ENCODE measurements at places on chromosomes 6 and 20.

- no peak for DNase-seq
Observed at GRCh38 chr20:44990425-44990824, 24.1 kb downstream of the STK4 start.

DNA sequence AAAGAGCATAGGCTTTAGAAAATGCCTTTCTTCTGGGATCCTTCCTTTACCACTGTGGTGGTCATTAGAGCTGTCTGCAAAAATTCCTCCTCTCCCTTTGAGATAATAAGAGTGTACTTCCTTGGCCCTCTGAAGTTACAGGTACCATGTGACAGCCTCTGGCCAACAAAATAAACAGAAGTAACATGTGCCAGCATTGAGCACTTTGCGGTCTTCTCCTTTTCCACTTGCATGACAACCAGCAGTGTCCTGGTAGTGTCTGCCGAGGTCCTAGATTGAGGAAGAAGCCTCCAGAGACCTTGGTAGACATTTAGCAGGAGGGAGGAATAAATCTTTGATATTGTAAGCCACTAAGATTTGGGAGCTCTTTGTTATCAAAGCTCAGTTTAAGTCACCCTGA lies 87.5 kb upstream of the ARID1B start:
- DNase-seq: no peak

GRCh38 chr6:50973464-50973863 lies 154.8 kb downstream of the TFAP2B start:
- no peak for DNase-seq

GRCh38 chr20:48737434-48738093 lies 90.2 kb downstream of the PREX1 start:
- no peak for DNase-seq

DNA sequence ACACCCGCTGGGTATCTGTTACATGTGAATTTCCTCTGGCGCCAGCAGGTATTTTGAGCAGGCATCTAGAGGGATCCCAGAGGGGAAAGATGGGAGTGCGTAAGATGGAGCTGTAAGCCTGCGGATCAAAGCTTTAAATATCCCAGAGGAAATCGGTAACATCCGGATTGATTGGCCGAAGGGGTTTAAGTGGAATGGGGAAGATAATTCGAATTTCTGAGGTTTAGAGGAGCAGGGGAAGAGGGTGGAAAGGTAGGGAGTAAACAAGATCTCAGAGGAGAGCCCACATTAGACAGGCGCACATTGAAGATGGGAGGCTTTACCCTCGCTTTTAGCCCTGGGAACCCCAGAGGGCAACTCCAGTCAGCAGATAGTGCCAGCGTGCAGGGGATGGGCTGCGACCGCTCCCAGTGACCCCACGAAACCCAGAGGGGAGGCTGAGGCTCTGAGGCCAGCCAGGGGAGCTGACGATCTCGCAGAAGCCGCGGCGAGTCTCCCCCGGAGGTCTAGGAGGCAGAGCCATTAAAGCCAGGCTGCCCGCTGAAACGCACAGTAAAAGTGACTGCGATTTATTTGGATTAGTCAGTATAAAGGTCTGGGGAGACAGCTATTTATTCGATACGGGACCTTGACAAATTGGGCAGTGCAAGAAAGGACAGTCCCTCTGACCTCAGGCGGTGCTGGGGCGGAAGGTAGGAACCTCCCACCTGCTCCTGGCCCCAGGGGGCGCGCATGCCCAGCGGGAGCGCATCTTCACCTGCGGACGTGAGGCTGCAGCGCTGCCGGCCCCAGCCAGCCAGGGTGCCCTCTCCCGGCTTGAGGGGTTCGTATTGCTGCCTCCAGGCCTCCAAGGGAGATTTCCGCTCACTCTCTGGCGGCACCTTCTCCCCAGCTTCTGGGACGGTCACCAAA lies 34.3 kb upstream of the TCF21 start:
- no peak for DNase-seq

- no peak for DNase-seq
Observed at GRCh38 chr20:17357238-17357637, 130.4 kb downstream of the PCSK2 start.

DNA sequence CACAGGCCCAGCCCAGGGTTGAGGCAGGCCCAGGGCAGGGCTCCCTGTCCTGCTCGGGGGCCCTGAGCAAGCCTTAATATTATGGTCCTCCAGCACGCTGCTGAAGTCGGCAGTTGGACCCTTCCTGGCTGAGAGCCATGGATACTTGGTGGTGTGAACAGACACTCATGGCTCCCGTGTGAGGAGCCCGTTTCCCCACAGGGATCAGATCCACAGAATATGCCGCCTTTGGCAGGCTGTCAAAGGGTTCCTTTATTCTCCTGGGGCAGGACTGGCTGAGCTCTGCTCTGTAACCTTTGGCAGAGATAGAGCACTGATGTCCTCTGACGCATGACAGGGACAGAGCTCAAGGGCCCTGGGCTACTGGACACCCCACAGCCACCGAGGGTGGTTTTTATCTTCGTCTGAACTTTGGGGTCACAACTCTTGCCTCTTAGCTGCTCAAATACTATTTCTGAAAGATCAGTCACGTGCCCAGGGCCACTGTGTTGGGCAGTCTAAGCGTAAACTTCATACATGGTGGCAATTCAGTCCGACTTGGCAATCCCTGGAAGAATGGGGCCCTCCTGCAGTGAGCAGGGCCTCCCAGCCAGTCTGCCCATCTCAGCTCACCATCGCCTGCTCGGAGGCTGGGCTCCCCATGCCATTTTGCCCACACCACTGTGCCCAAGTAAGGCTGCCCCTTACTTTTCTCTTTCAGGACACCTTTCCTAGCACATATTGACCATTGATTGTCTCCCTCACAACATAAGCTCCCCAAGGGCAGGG lies 49.1 kb downstream of the TTI1 start:
- no peak for DNase-seq

DNA sequence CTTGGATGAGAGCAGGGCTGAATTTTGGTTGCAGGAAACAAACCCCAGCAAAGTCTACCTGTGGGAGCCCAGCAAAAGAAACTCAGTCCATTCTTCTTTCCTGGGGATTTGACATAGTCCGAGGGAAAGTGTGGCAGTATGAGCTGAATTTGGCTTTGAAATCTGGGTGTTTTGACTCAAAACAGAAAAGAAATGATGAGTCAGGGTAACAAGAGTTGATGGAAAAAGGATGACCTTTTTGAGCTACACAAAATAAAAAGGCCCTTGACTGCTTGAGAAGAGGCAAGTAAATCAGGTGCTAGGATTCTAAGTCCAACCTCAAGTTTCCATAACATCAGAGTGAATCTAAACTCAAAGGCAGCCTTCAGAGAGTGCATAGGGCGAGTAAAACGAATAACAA lies 163.3 kb upstream of the BMP2 start:
- DNase-seq: no peak

DNA sequence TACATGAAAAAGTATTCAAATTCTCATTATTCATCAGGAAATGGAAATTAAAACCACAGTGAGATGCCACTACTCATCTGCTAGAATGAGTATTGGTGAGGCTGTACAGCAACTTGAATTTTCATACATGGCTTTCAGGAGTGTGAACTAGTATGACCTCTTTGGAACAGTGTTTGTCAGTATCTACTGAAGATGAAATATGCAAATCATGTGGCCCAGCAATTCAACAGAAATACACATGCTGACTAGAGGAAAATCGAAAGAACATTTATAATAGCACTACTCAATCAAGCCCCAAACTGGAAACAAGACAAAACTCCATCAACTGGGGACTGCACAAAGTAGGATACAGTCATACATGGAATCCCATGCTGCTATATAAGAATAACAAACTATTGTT lies 102.2 kb downstream of the DCDC2 start:
- no peak for DNase-seq

DNA sequence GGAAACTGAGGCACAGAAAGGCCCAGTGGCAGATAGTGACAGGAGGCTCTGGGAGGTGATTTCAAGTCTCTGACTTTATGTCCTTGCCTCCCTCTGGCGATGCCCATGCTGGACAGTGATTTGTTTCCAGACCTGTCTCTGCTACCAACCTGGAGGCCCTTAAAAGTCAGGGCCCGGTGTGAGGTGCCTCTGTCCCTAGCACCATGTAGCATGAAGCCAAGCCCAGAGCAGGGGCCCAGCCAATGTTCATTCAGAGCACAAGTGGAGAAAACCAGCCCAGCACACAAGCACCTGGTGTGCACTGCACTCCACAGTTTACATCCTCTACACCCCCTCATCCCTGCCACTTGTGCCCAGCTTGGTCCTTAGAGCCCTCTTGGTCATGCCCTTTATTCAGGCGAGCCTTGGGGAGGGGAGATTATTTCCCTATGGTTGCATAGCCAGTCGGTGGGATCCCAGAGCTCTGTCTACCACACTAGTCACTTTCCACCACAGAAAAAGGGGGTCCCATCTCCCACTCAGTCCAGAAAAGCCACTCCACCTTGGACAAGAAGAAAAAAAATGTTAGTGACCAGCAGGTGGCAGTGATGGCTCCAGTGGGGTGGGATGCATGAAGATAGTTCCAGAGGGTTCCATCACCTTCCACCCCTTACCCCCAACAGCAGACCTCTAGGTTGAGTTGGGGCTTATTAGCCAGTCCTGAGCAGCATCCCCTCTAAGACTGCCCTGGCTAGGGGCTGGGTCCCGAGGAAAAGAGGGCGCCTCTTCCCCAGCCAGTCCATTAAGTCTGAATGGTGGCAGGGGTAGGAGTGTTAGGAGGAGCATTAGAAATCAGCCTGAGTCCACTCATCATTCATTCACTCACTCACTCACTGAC lies 30.9 kb downstream of the KIAA1755 start:
- no peak for DNase-seq

GRCh38 chr6:33124525-33124901 lies 48.7 kb downstream of the HLA-DPB1 start:
- no peak for DNase-seq

DNA sequence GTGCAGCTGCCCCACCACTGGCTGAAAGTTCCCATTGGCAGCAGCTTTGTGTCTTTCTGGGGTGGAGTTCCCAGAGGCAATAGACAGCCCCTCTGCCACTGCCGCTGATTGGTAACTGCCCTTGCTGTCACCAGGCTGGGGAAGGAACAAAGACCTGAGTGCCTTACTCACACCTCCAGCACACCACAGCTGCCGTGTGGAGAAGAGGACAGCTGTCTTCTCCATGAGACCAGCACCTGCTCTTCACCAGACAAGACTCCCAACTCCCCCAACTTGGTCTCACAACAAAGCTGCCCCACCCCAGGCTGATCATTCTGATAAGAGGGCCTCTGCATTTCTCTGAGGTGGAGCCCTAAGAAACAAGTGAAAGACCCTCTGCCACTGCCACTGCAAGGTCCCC lies 39.7 kb upstream of the PTCHD4 start:
- no peak for DNase-seq

GRCh38 chr6:50815436-50816114 lies 3.1 kb upstream of the TFAP2B start:
- no peak for DNase-seq

- DNase-seq: no peak
Observed at GRCh38 chr6:119196715-119197114, 118.3 kb upstream of the FAM184A start.

- DNase-seq: no peak
Observed at GRCh38 chr6:45478240-45478639, 100.5 kb upstream of the SUPT3H start.

DNA sequence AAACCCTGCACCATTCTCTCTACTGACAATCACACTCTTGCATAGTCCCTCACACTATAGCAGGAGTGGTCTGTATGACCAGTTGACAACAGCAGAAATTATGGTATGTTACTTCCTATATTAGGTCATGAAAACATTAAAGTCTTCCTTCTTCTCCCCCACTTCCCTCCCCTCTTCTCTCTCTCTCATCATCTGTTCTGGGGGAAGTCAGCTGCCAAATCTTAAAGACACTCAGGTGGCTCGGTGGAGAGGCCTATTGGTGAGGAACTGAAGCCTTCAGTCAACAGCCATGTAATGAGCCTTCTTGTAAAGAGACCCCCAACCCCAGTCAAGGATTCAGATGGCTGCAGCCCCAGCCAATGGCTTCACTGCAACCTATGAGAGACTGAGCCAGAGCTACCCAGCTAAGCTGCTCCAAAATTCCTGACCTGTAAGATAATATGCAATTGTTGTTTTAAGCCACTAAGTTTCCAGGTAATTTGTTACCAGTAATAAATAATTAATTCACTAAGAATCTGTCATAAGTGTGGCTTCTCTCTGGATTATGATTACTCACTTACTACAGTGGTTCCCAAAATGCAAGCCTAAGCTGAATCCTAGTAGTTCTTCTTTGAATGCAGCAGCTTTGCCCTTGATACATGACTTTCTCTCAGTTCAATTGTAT lies 11.2 kb upstream of the TSBP1 start:
- no peak for DNase-seq

DNA sequence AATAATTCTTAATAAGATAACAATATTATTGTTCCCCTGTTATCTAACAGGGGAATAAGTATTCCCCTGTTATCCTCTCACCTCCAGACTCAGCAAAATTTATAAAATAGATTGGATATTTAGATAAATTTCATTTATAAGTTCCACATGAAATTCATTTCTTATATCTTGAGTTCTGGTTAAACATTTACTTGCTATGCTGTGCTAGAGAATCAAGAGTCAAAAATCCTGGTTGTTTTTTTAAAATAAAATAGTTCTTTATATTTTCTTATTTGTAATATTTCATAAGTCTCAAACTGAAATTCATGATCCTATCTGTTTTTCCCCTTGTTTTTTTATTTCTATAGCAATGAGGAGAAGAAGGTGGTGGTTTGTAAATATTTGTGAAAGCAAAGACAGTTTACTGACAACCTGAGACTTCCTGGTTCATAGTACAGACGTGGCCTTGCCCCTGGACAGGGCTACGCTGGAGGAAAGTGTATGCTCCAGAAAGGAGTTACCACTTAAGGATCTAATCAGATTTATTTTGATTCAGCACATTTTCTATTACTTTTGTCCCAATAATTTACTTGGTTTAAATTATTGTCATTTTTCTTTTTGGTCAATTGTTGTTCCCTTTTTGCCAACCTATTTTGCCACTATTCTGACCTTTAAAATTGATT lies 37.8 kb upstream of the MARCKS start:
- DNase-seq: no peak

DNA sequence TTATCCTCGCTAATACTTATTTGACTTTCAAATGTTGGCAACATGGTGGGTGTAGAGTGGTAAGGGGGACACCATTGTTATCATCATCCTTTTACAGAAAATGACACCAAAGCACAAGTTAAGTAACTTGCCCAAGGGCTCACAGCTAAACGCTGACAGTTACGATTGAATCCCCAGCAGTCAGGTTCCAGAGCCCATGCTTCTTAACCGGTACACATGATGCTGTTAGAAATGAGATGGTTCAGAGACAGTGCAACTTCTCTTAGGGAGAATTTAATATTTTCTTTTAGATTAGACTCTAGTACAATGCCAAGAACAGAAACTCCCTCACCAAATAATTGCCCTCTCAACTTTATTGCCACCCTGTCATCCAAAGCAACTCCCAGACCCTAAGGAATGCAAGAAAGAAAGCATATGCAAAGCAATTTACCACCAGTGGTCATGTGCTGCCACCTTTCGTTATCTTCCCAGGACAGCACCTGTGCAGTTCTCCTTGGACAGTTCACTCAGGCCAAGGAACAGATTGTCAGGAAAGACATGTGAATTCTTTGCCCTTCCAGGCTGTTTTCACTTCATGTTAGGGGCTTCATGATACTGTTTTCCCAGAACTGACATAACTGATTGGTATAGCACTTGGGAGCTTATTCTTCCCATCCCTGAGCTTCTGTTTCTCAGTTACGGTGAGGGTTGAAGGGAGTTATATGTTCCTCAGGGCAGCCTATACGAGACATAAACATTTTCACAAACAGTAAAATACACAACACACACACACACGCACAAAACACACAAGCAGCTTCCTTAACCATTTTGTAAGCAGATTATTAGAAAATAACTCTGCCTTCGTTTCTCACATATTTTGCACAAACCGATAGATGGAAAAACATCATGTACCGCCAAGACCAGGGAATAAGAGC lies 5.1 kb downstream of the HLA-DMA start:
- DNase-seq: no peak

GRCh38 chr6:6795393-6795792 lies 206.9 kb downstream of the LY86 start:
- no peak for DNase-seq
